ENCODE measurements at places on chromosomes 7 and 10. TPM values are rescaled to one million over a fixed set of nuclear protein-coding genes. Genes with fewer than 3 reads are reported as not detected.

SORCS3 gene
- 0.07 TPM for total RNA-seq

PAPSS2 gene
- not detected for total RNA-seq

RARRES2 gene
- total RNA-seq, result not detected

MSMB gene
- total RNA-seq, result not detected

CD36 gene
- not detected for total RNA-seq

ITIH5 gene
- not detected for total RNA-seq

LRRC17 gene
- 0.17 TPM for total RNA-seq

CTAGE6 gene
- total RNA-seq, result 1.8 TPM

ZCCHC24 gene
- 0.76 TPM for total RNA-seq

LRRN3 gene
- total RNA-seq, result 253 TPM

ZNF503 gene
- total RNA-seq, result not detected

SEM1 gene
- 53.9 TPM for total RNA-seq

IRF5 gene
- 3.7 TPM for total RNA-seq

WNT2 gene
- total RNA-seq, result not detected

AGAP3 gene
- total RNA-seq, result 23.9 TPM

OPN1SW gene
- total RNA-seq, result not detected

FAM204A gene
- 59.6 TPM for total RNA-seq

SPAM1 gene
- total RNA-seq, result not detected

All from activated naive CD4-positive, alpha-beta T cell treated with anti-CD3 and anti-CD28 coated beads, Interleukin-2, amount 10 ng/mL, durations not matched to agents 5 hours and 36 hours (primary cell).